H1 (cell line): ENCODE measurements at places on chromosomes 2 and 18. TPM values are rescaled to one million over a fixed set of nuclear protein-coding genes. Genes with fewer than 3 reads are reported as not detected.

- no peaks in the 10 kb centered on the region for H3K27me3 ChIP-seq
- H3K4me1 ChIP-seq = peaks cover 3% of the 10 kb centered on the region; the same call in 1 of the 2 replicates
- no peaks in the 10 kb centered on the region for H3K36me3 ChIP-seq
Measured at GRCh38 chr18:62499263-62499650, 23.6 kb upstream of the ZCCHC2 start.

DNA sequence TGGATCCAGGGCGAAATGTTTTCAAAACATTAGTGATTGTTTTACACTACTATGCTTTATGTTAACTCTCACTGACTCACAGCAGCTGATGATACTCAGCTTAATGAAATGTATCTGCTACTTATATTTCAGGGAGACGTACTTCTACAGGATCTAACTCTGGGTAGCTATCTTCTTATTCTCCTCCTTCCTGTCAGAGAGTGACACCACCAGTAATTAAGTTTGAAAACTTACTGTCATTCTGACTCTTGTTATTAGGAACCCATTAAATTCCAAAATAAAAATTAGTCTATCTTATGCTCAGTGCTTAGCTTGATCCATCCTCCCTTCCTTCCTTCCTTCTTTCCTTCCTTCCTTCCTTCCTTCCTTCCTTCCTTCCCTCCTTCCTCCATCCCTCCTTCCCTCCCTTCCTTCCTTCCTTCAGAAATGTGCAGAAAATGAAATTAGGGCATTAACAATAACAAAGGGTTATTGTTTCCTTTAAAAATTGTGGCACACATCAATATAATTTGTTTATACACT lies 441.1 kb downstream of the MEIS1 start:
- H3K4me1 ChIP-seq = no peaks in the 10 kb centered on the region
- no peak overlapping the region for H3K27ac ChIP-seq
- H3K36me3 ChIP-seq = no peaks in the 10 kb centered on the region
- no peak overlapping the region for H3K4me3 ChIP-seq

DNA sequence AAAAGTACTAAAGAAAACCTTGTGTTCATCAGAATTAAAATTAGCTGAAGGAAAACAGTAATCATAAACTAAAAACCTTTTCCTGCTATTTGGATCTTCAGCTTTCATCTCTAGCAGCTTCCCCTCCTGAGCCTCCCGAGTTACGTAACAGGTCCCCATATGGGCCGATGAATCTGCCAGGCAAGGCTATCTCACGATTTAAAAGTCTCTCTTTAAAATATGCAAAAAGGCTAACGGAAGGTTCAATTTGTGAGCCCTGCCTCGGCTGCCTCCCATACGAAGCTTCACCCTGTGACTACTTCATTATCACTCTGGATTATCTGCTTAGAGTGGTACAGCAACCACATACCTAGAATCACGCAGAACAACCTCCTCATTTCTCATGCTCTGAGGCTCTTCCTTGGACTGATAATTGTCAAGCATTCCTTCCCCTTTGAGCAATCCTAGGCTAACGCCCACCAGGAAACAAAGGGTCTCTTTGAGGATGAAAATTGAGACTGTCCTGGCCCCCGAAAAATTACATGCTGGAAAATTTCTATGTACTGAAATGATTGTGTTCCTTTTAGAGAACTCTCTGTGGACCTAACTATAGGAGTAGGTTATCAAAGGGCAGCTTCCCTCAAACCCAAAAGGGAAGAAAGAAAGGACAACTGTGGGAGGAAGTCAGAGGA lies 147.4 kb downstream of the ZEB2 start:
- H3K36me3 ChIP-seq = no peaks in the 10 kb centered on the region
- no peaks in the 10 kb centered on the region for H3K4me1 ChIP-seq
- no peak for DNase-seq
- no peaks in the 10 kb centered on the region for H3K27me3 ChIP-seq

Gene ADRA2B
- 5.8 and 8.3 TPM in 2 replicates for polyA plus RNA-seq

DNA sequence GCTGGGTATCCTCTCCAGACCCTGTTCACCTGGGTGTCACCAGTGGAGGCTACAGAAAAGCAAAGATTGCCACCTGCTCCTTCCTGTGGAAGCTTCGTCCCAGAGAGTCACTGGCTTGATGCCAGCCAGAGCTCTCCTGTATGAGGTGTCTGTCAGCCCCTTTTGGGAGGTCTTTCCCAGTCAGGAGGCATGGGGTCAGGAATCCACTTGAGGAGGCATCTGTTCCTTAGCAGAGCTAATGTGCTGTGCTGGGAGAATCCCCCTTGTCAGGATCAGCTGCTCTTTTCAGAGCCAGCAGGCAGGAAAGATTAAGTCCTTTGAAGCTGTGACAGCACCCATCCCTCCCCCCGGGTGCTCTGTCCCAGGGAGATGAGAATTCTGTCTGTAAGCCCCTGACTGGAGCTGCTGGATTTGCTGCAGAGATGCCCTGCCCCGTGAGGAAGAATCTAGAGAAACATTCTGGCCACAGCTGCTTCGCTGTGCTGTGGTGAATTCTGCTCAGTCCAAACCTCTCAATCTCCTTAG lies 121.8 kb downstream of the GPR39 start:
- no peak overlapping the region for H3K27ac ChIP-seq
- DNase-seq = peak; percentile 3
- no peak overlapping the region for H3K4me3 ChIP-seq
- H3K36me3 ChIP-seq = no peaks in the 10 kb centered on the region
- H3K4me1 ChIP-seq = peaks cover 2% of the 10 kb centered on the region; the same call in 1 of the 2 replicates

GRCh38 chr2:241302759-241303651 lies 12.5 kb downstream of the HDLBP start:
- no peak for DNase-seq
- H3K27me3 ChIP-seq = no peaks in the 10 kb centered on the region

- H3K27ac ChIP-seq = no peak overlapping the region
- H3K27me3 ChIP-seq = no peaks in the 10 kb centered on the region
- DNase-seq = no peak
- no peaks in the 10 kb centered on the region for H3K4me1 ChIP-seq
- H3K4me3 ChIP-seq = no peak overlapping the region
Measured at GRCh38 chr2:62895632-62896009, 155.0 kb upstream of the OTX1 start.

Gene SLC30A3
- polyA plus RNA-seq = 30.7 and 48.7 TPM in 2 replicates

- H3K27ac ChIP-seq = no peak overlapping the region
- no peaks in the 10 kb centered on the region for H3K27me3 ChIP-seq
- DNase-seq = no peak
- H3K4me3 ChIP-seq = no peak overlapping the region
- H3K4me1 ChIP-seq = peaks cover 7% of the 10 kb centered on the region
Measured at GRCh38 chr2:128282976-128283810, 35.5 kb downstream of the HS6ST1 start.

DNA sequence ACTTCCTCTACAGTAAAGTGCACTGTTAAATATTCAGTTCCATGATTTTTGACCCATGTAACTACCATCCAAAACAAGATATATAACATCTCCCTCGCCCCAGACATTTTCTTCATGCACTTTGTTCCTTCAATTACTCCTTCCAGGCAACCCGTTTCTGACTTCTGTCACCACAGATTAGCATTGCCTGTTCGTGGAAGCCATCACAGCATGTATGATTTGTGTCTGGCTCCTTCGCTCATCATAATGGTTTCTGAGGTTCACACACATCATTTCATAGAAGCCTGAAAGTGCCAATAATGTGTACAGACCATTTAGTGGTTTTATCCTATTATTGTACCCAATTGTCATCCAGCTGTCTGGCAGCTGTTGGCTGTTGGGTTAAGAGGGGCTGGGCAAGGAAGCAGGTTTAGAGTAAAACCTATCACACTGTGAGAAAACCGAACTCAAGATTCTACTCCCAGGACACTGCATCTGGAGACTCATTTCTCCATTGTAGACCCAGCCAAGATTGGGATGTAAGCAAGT lies 16.1 kb downstream of the ARHGAP28 start:
- DNase-seq = no peak
- H3K36me3 ChIP-seq = no peaks in the 10 kb centered on the region
- no peak overlapping the region for H3K4me3 ChIP-seq
- 0 out of 2 replicates have a peak, but pooled peaks cover 2% of the 10 kb centered on the region for H3K4me1 ChIP-seq
- no peak overlapping the region for H3K27ac ChIP-seq

DNA sequence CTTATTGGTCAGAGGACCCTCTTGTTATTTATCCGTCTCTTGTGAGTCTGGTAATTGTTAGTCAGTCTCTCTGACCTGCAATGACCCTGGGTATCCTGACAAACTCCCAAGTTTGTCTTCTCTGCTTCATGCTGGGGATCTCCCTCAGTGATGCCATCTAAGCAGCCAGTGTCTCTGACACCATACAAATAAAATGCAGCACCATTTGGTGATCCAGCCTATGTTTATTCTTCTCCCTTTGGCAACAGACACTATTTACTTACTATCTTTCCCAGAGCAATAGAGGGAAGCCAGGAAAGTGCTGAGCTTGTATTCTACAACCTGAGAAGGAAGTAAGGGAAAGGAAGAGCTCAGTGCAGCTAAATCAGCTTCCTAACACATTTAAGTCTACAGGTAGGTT lies 15.9 kb downstream of the SERPINE2 start:
- no peak overlapping the region for H3K27ac ChIP-seq
- no peak for DNase-seq
- H3K4me1 ChIP-seq = peaks cover 5% of the 10 kb centered on the region
- 0 out of 2 replicates have a peak, but pooled peaks cover 4% of the 10 kb centered on the region for H3K27me3 ChIP-seq

GRCh38 chr18:43671431-43671830 lies 394.1 kb upstream of the SYT4 start:
- no peak for DNase-seq
- no peaks in the 10 kb centered on the region for H3K27me3 ChIP-seq
- H3K27ac ChIP-seq = no peak overlapping the region

Gene CCBE1
- 2.1 and 5.2 TPM in 2 replicates for polyA plus RNA-seq
